ENCODE measurements at places on chromosomes 4 and X.

DNA sequence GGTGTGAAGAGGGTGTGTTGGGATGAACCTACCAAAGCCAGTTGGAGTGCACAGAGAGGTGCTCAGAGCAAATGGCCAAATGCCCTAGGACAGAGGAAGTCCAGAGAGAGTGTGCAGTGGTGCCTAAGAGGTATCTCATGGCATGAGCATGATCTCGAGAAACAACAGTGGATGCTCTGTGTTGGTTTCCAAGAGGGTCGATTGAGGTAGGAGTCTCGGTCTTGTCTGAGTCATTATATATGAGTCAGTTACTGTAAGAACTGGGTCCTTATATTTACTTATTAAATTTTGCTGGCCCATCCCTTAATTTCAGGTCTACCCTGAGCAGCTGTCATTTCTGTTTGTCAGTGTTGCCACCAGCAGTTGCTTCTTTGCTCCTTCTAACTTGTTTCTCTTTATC lies 86.6 kb upstream of the TMEM150C start:
- no peak for DNase-seq

GRCh38 chr4:38132843-38133662 lies 172.9 kb downstream of the PTTG2 start:
- DNase-seq: no peak

- no peak for DNase-seq
Observed at GRCh38 chr4:137540356-137540755, 8.1 kb upstream of the PCDH18 start.

DNA sequence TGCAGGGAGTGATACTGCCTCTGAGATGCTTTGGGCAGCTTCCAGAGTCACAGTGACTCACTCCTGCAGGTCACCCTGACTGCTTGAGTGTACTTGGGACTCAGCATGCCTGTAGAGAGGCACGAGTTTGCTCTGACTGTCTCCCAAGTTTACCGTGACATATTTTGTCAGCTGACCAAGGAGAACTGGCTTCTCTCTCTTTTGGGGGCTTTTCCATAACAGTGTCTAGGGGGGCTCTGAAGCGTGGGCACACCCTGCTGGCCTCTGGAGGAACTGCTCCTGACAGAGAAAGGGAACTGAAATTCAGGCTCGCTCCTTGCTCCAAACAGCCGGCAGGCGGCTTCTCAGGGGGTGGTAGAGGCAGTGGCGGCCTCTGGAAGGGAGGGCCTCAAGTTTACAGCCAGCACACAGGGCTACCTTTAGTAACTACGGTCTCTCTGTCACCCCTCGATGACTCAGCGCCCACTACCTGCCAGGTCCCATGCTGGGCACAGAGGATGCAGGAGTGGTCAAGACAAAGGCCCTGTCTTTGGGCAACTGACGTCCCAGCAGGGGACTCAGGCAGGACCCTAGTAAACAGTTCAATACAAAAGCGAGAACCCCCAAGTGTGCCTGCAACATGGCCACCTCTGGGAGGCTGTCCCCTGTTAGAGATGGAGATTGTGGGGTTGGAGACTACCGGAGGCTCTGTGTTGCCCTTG lies 17.8 kb downstream of the ZNF185 start:
- no peak for DNase-seq

DNA sequence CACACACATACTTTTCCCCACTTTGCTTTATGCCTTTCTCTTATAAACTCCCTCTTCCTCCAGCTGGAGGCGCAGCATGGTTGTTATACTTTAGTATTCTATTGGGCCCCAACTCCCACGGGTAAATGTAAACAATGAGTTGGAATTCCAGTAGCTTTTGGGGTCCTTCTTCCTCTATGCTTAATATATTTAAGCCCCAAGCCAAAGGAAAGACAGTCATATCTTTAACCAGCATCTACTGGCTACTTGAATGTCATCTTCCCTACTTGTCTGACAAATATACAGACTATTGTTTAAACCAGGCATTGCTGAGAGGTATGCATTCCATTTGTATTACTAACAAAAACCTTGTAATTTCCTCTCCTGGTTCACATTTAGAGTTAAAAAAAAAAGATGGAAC lies 72.9 kb downstream of the WDR19 start:
- no peak for DNase-seq

DNA sequence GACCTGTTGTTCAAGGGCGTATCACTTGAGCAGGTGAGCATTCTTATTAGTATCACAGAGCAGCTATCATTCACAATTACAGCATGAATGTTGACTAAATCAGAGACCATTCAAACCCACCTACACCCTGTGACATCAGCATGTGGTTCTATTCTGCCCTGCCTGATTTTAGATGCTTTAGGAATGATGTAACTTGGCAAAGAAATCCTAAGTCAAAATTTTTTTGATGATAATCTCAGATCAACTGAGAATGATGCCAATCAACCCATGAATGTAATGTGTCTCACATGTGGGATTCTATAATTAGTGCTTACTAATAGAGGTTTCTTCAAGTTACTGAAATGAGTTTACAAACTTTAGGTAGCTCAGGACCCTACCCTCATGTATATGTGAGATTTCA lies 13.4 kb upstream of the CHIC2 start:
- DNase-seq: no peak

DNA sequence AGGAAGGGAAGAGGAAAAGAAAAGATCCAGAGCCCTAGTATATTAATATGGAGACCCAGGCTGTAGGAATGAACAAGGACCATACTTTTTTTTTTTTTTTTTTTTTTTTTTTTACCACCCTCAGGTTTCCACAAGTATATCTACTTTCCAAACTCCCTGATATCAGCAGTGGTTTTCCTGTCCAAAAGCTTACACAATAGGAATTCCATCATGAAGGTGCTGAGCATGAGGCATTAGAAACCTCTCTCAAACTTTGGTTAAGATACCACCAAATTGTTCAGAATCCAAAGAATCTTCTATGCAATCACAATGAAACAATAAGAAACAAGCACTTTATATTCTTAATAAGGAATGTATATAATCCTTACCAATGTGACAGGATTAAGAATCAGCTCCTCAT lies 26.5 kb downstream of the RPS6KA3 start:
- DNase-seq: no peak

GRCh38 chr4:45007508-45007907 lies 281.2 kb upstream of the GNPDA2 start:
- DNase-seq: no peak

- no peak for DNase-seq
Observed at GRCh38 chr4:183329954-183330742, 7.9 kb upstream of the CLDN24 start.

DNA sequence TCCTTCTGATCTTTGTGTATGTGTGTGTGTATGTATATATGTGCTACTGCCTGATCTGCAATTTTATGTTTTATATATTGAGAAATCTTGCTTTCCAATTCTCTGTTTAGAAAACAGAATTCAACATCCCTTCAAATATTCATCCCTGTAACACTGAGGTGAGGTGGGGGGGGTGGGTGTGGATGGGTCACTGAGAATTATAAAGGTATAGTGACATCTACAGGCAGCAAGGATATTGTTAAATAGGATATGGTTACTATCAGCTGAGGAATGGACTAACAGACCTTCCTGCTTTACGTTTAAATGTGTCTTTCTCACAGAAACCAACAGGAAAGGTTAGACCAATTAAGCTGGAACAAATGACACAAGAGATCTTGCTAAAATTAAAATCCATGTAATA lies 19.0 kb upstream of the MAGEB2 start:
- DNase-seq: no peak

GRCh38 chr4:70591955-70592582 lies at the start of gene AMBN:
AMBN (plus strand) TSS chr4:70592256; CDS start chr4:70592359, 103 bp downstream.
- no peak for DNase-seq

GRCh38 chr4:82398263-82398662 lies 24.5 kb upstream of the HNRNPD start:
- DNase-seq: no peak

DNA sequence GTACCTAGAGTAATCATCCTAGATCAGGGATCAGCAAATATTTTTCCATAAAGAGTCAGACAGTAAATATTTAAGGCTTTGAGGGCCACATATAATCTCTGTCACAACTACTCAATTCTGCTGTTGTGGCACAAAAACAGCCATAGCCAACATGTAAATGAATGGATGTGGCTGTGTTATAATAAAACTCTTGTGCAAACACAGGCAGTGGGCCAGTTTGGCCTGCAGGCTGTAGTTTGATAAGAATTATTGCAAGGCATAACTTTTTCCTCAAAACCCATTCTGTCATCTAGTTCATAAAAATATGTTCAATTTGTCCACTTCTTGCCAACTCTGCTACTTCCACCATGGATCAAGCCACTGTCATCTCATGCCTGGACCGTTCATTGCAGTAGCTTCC lies 39.4 kb upstream of the SHROOM4 start:
- no peak for DNase-seq

DNA sequence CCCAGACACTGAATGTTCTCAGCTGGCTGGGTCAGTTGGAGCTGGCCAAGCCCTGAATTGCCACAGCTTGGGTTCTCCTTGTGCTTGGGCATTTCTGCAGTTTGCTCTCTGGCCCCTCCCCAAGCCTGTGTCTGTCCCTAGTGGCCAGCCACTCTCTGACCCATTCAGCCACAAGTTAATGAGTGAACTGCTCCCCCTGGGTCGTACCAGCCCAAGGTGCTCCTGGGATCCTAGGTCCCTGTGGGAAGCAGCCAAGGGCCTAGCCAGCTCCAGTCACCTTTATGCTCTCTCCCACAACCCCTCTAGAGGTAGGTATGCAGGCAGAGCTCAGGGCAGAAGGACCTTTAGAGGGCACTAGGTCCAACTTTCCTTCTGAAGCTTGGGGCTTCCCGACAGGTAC lies 51.5 kb downstream of the STARD8 start:
- DNase-seq: no peak

DNA sequence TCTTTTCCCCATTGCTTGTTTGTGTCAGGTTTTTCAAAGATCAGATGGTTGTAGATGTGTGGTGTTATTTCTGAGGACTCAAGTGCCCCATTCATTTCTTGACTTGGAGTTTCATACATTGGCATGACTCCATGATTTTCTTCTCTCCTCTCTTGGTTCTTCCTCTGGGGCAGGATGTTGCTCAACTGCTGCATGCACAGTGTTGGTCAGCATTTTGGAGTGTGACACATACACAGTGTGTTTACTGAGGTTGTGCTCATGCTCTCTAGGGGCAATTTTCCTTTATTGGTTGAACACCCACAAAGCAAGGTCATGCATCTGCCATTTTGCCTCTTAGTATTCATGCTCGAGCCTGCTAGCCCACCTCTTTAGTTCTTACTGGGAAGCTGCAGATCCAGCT lies 1993.8 kb downstream of the ARAP2 start:
- no peak for DNase-seq

- no peak for DNase-seq
Observed at GRCh38 chr4:153645183-153645582, 38.9 kb upstream of the TLR2 start.

DNA sequence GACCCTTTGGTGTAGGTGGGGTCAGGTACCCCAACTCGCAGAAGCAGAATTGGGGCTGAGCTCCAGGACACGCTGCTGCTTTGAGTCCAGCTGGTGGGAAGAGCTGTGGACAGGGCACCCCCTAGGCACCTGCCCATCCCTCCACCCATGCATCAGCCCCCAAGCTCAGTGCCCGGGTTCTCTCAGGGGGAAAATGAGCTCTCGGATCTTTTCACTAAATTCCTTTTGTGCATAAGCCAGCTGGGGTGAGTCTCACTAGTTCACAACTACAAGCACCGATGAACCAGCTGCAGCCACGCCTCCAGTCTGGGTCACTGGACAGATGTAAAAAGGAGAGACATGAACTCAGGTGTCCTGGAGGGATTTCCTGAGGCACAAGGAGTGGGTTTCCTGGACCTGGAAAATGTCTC lies 286.8 kb downstream of the CRLF2 start:
- DNase-seq: no peak

DNA sequence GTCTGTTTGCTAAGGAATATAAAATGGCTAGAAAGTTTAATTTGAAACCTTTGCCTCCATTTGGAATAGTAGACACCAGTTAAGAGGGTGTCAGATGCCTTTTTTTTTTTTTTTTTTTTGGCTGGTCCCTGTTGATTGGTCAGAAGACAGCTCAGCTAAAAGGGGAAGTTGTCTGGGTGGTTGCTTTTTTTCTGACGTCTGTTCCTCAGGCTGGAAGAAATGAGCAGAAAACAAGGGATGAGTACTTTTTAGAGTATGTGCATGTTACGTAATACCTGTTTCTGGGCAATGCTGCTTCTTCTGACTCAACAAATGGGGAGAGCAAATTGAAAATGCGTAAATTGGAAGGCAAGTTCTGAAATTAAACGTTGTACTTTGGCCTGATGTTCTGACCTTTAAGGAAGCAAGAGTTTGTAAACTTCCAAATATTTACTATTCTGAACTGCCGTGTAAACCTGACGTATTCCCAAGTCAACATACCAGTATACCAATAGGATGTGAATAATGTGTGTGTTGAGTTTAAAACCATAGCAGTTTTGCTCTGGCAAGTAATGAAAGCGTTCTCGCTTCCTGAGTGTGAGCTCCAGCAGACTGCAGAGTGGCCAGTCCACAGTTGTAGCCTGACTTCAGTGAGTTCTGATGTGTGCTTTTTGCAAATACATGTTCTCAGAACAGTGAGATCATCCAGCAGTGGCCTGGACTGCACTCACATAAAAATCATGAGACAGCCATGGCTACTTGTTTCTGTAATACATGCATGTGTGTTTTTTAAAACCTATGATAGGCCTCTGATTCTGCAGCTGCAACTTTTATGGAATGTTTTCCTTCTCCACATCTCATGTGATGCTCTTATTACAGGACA lies 1.7 kb downstream of the SAT1 start:
- DNase-seq: no peak

- DNase-seq: no peak
Observed at GRCh38 chrX:17878028-17878670, 17.1 kb upstream of the RAI2 start.

- DNase-seq: no peak
Observed at GRCh38 chrX:109845996-109846395, 112.9 kb upstream of the ACSL4 start.

GRCh38 chr4:186823989-186824388 lies 100.3 kb upstream of the FAT1 start:
- no peak for DNase-seq

GRCh38 chr4:64095398-64095797 lies 313.9 kb downstream of the TECRL start:
- DNase-seq: no peak

- DNase-seq: no peak
Observed at GRCh38 chr4:108139089-108139488, 29.6 kb downstream of the LEF1 start.

DNA sequence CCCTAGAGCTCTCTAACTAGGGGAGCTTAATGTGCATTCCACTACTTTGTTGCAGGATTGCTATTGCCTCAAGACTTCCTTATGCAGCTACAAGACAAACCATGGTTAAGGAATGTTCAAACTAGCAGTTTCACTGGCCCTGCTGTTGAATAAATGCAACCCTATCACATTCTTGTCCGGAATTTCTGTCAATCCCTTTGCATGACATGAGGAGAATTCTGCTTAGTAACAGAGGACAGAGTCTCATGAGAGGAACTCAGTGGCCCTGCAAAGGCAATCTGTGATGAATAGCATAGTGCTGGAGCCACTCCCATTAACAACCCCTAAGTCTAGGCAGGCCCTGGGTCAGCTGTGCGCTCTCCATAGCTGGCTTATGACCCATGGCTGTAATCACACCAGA lies 30.7 kb upstream of the SGMS2 start:
- DNase-seq: no peak

Measured in tibial nerve (tissue), 4 donors.